IMR-90 (cell line): ENCODE measurements at places on chromosomes 5 and 9. TPM values are rescaled to one million over a fixed set of nuclear protein-coding genes. Genes with fewer than 3 reads are reported as not detected.

GRCh38 chr9:126114409-126114760 lies 212.2 kb upstream of the MVB12B start:
- no peak overlapping the region for H3K27ac ChIP-seq
- peaks cover 27% of the 10 kb centered on the region for H3K27me3 ChIP-seq
- H3K4me3 ChIP-seq, result no peak overlapping the region
- no peak for DNase-seq
- no peaks in the 10 kb centered on the region for H3K4me1 ChIP-seq
- no peaks in the 10 kb centered on the region for H3K36me3 ChIP-seq

DNA sequence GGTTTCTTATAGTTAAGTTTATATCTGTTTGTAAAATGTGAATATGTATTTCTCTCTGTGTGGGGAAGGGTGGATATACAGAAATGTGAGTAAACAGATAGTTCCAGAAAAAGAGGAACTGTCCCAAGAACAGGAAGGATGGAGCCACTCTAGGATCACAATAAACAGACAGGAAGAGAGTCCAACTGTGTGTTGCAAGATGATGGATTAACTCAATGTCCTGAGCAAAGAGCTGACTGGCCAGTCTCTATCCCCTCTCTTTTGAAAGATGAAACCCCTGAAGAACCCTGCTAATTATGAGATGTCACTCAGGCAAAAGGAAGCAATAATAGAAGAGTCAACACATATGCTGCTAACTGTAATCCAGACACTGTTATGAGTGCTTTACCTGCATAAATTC lies 202.7 kb downstream of the SEMA6A start:
- no peaks in the 10 kb centered on the region for H3K36me3 ChIP-seq
- no peak overlapping the region for H3K4me3 ChIP-seq
- H3K27me3 ChIP-seq, result no peaks in the 10 kb centered on the region
- H3K4me1 ChIP-seq, result no peaks in the 10 kb centered on the region
- H3K27ac ChIP-seq, result no peak overlapping the region
- DNase-seq, result no peak

GRCh38 chr9:72041775-72042194 lies 18.6 kb downstream of the C9orf57 start:
- H3K4me3 ChIP-seq, result no peak overlapping the region
- H3K4me1 ChIP-seq, result no peaks in the 10 kb centered on the region
- no peak overlapping the region for H3K27ac ChIP-seq
- H3K27me3 ChIP-seq, result peaks cover 2% of the 10 kb centered on the region

- H3K4me1 ChIP-seq, result no peaks in the 10 kb centered on the region
- peak; percentile 56 for DNase-seq
- H3K36me3 ChIP-seq, result no peaks in the 10 kb centered on the region
- H3K27me3 ChIP-seq, result no peaks in the 10 kb centered on the region
- H3K27ac ChIP-seq, result no peak overlapping the region
- no peak overlapping the region for H3K4me3 ChIP-seq
Observed at GRCh38 chr5:98050583-98050982, 722.9 kb upstream of the RGMB start.

GRCh38 chr5:143290125-143290524 lies 113.4 kb downstream of the NR3C1 start:
- H3K4me1 ChIP-seq, result no peaks in the 10 kb centered on the region
- H3K4me3 ChIP-seq, result no peak overlapping the region
- H3K27me3 ChIP-seq, result no peaks in the 10 kb centered on the region
- DNase-seq, result no peak
- H3K36me3 ChIP-seq, result peaks cover 15% of the 10 kb centered on the region

GRCh38 chr5:29307478-29307877 lies 1886.0 kb upstream of the CDH6 start:
- no peak overlapping the region for H3K4me3 ChIP-seq
- H3K27me3 ChIP-seq, result no peaks in the 10 kb centered on the region
- no peaks in the 10 kb centered on the region for H3K4me1 ChIP-seq
- H3K36me3 ChIP-seq, result no peaks in the 10 kb centered on the region
- no peak overlapping the region for H3K27ac ChIP-seq
- no peak for DNase-seq

- no peak for DNase-seq
- H3K4me3 ChIP-seq, result no peak overlapping the region
- no peak overlapping the region for H3K27ac ChIP-seq
- H3K27me3 ChIP-seq, result peaks cover 40% of the 10 kb centered on the region; the same call in 1 of the 2 replicates
- H3K4me1 ChIP-seq, result no peaks in the 10 kb centered on the region
Observed at GRCh38 chr5:1135696-1136525, 24.0 kb upstream of the SLC12A7 start.

- no peaks in the 10 kb centered on the region for H3K27me3 ChIP-seq
- H3K4me1 ChIP-seq, result peaks cover 22% of the 10 kb centered on the region
- no peak overlapping the region for H3K27ac ChIP-seq
- DNase-seq, result no peak
- H3K36me3 ChIP-seq, result no peaks in the 10 kb centered on the region
Observed at GRCh38 chr5:57777174-57777581, 294.6 kb upstream of the ACTBL2 start.

DNA sequence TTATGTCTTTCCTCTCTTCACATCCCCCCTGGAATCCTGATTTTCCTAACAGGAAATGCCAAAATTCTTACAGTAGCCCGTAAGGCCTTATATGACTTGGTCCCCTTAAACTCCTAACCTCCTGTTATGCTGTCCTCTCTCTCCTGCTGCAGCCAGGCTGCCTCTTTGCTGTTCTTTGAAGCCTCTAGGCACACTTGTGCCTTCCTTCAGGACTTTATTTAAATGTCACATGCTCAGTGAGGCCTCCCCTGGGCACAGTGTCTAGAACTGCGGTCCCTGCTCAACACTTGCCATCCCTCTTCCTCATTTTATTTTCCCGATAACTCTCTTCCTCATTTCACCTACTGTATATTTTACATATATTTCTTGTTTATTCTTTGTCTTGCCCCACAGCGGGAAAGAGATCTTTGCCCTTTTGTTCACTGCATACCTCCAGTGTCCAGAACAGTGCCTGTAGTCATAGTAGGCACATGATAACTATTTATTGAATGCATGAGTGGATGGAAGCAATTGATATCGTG lies 5.5 kb upstream of the SHB start:
- peak overlapping the region; percentile 94 for H3K27ac ChIP-seq
- DNase-seq, result peak; percentile 61
- no peak overlapping the region for H3K4me3 ChIP-seq
- no peaks in the 10 kb centered on the region for H3K36me3 ChIP-seq

- no peaks in the 10 kb centered on the region for H3K27me3 ChIP-seq
- H3K27ac ChIP-seq, result peak overlapping the region; percentile 95
- H3K4me1 ChIP-seq, result peaks cover 7% of the 10 kb centered on the region
Observed at GRCh38 chr9:113220467-113221002, 542 bp downstream of the FKBP15 start.

DNA sequence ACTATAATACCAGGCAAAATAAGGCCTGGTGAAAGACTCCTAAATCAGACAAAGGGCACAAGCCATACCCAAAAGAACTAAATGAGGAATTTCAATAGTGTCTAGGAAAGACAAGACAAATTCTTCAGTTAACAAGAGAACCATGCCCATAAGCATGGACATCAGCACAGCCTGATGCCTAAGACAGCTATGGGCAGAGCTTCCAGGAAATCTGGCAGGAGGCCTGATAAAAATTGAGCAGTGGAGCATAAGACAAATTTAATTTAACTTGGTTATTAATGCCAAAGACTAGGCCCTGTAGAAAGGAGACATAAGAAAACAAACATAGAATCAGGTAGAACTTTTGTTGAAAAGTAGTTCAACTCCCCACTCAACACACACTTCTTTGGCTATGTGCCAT lies 17.3 kb downstream of the KLHL3 start:
- H3K36me3 ChIP-seq, result no peaks in the 10 kb centered on the region
- no peak overlapping the region for H3K27ac ChIP-seq
- H3K4me1 ChIP-seq, result peaks cover 2% of the 10 kb centered on the region; the same call in 1 of the 2 replicates
- no peak overlapping the region for H3K4me3 ChIP-seq
- DNase-seq, result no peak

DNA sequence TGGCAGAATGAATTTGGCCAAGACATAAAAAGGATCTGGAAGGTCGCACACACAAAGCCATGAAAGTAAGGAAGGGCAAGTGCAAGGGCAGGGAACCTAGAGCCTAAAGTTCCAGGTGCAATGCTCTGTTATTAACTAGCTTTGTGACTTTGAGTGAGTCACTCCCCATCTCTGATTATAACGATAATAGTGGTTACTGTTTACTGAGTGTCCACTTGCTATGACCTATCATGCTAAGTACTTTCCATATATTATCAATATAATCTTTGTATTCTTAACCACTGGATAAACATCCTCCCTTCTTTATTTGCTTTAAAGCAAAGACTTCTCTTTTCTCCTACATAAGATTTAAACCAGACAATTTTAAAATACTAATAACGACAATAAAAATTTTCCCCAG lies 504.6 kb upstream of the BRINP1 start:
- no peaks in the 10 kb centered on the region for H3K36me3 ChIP-seq
- no peaks in the 10 kb centered on the region for H3K4me1 ChIP-seq

The GRAMD2B gene
- total RNA-seq, result 15.8 and 20.3 TPM in 2 replicates

The ANKRA2 gene
- 10.8 and 11.7 TPM in 2 replicates for total RNA-seq

The TRPM3 gene
- not detected in 2 replicates for total RNA-seq

The SLC23A1 gene
- not detected in 2 replicates for total RNA-seq

The PCDHGA9 gene
- 3.9 and 4.5 TPM in 2 replicates for total RNA-seq

The MLANA gene
- total RNA-seq, result not detected in 2 replicates

The SMARCA2 gene
- 26.7 and 29.2 TPM in 2 replicates for total RNA-seq
